Peyer's patch (tissue), 4 donors: ENCODE measurements at places on chromosomes 13 and 19.
A peak's percentile ranks its signal among the peaks of the same experiment; 100 is the strongest.

DNA sequence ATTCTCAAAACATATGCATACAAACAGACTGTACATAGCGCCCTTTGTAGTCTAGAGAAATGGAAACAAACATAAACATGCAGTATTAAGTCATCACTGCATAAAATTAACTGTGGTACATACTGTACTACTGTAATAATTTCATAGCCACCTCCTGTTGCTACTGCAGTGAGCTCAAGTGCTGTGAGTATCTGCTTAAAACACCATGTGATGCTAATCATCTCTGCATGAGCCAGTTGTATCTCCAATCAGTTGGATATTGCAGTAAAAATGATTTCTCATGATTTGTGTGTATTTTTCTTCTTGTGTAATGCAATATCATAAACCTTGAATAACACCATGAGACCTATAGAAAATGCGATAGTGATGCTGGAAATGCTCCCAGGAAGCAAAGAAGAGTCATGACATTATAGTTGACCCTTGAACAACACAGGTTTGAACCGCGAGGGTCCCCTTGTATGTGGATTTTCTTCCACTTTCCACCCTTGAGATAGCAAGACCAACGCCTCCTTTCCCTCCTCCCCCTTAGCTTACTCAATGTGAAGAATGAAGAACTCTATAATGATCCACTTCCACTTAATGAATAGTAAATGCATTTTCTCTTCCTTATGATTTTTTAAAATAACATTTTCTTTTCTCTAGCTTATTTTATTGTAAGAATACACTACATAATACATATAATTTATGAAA lies 4.1 kb downstream of the TNFSF13B start:
- H3K27ac ChIP-seq = peak overlapping the region; percentile 26
- DNase-seq = no peak

DNA sequence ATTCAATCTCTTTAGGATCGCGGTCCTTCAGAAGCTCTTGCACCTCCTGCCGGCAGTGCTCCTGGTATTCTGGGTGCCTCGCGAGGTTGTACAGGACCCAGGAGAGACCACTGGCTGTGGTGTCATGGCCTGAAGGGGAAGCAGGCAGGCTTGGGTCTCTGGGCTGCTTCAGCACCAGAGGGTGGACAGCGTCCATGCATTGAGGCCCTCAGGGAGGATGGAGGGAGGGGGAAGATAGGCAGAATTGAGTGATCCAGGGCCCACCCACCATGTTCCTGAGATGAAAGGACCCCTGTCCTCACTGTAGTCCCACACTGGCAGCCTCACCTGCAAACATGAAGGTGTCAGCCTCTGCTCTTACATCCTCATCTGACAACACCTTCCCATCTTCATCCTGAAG lies 17.9 kb upstream of the OR10H5 start:
- H3K27ac ChIP-seq = no peak overlapping the region
- no peak for DNase-seq
- H3K27me3 ChIP-seq = no peaks in the 10 kb centered on the region

- peak overlapping the region; percentile 52 for H3K4me3 ChIP-seq
- H3K36me3 ChIP-seq = no peaks in the 10 kb centered on the region
- peaks cover 18% of the 10 kb centered on the region for H3K27me3 ChIP-seq
These were observed 21.8 kb downstream of the OLFM2 start for GRCh38 chr19:9914315-9915207.

GRCh38 chr13:20819715-20820114 lies 46.0 kb upstream of the EEF1AKMT1 start:
- H3K4me3 ChIP-seq = no peak overlapping the region
- no peaks in the 10 kb centered on the region for H3K4me1 ChIP-seq
- H3K36me3 ChIP-seq = no peaks in the 10 kb centered on the region
- DNase-seq = no peak
- H3K27me3 ChIP-seq = no peaks in the 10 kb centered on the region

GRCh38 chr13:105118426-105118985 lies 1417.0 kb downstream of the EFNB2 start:
- no peaks in the 10 kb centered on the region for H3K4me1 ChIP-seq
- no peaks in the 10 kb centered on the region for H3K27me3 ChIP-seq
- no peaks in the 10 kb centered on the region for H3K36me3 ChIP-seq
- H3K27ac ChIP-seq = no peak overlapping the region
- no peak overlapping the region for H3K4me3 ChIP-seq

GRCh38 chr19:29640231-29640630 lies 25.0 kb upstream of the PLEKHF1 start:
- DNase-seq = no peak
- H3K36me3 ChIP-seq = no peaks in the 10 kb centered on the region
- H3K27ac ChIP-seq = no peak overlapping the region
- H3K4me1 ChIP-seq = no peaks in the 10 kb centered on the region
- H3K27me3 ChIP-seq = no peaks in the 10 kb centered on the region

- peak overlapping the region; percentile 67 for H3K27ac ChIP-seq
- no peaks in the 10 kb centered on the region for H3K27me3 ChIP-seq
- H3K4me3 ChIP-seq = no peak overlapping the region
- peaks cover 17% of the 10 kb centered on the region for H3K4me1 ChIP-seq
These were observed 45.8 kb upstream of the CEACAM21 start for GRCh38 chr19:41530184-41530534.

DNA sequence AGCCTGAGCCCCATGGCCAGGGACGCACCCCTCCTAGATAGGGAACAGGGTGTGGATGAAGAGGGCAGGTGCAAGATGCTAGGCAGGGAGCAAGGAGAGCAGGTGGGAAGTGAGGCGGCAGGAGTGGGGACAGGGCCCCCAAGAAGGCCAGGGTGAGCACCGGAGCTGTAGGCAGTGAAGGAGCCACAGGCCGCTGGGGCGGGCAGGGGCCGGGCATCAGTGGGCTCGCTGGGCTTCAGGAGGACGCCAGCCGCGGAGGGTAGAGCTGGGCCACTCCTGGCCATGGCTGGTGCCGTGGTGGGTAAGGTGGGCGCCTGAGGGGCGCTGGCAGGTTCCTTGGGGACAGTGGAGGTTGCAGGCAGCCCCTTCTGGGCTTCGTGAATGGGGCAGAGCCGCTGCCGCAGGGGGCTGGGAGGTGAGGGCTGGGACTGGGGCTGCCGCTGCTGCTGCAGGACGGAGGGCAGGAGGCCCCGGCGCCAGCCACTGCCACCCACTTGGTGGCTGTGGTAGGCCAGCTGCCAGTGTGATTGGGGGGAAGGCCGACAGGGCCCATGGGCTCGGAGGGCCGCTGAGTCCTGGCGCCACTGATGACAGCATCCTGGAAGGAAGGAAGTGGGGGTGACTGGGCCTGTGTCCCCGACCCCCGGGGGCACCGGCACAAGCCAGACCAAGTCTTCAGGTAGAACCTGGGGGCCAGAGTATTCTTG lies 2.1 kb downstream of the NKPD1 start:
- H3K27me3 ChIP-seq = no peaks in the 10 kb centered on the region
- H3K4me3 ChIP-seq = no peak overlapping the region
- DNase-seq = no peak
- H3K27ac ChIP-seq = no peak overlapping the region

GRCh38 chr19:18975869-18976268 lies 34.9 kb upstream of the HOMER3 start:
- H3K4me3 ChIP-seq = no peak overlapping the region
- no peaks in the 10 kb centered on the region for H3K36me3 ChIP-seq
- H3K27ac ChIP-seq = no peak overlapping the region
- no peaks in the 10 kb centered on the region for H3K27me3 ChIP-seq
- H3K4me1 ChIP-seq = no peaks in the 10 kb centered on the region
- no peak for DNase-seq

GRCh38 chr13:25654322-25654721 lies 282.5 kb downstream of the ATP8A2 start:
- H3K4me3 ChIP-seq = no peak overlapping the region
- no peak for DNase-seq
- H3K27me3 ChIP-seq = no peaks in the 10 kb centered on the region
- no peaks in the 10 kb centered on the region for H3K4me1 ChIP-seq

GRCh38 chr19:35220315-35220921 lies 8.1 kb downstream of the FAM187B start:
- no peak overlapping the region for H3K27ac ChIP-seq
- no peak for DNase-seq
- no peaks in the 10 kb centered on the region for H3K27me3 ChIP-seq
- no peaks in the 10 kb centered on the region for H3K36me3 ChIP-seq
- H3K4me1 ChIP-seq = no peaks in the 10 kb centered on the region
- no peak overlapping the region for H3K4me3 ChIP-seq

DNA sequence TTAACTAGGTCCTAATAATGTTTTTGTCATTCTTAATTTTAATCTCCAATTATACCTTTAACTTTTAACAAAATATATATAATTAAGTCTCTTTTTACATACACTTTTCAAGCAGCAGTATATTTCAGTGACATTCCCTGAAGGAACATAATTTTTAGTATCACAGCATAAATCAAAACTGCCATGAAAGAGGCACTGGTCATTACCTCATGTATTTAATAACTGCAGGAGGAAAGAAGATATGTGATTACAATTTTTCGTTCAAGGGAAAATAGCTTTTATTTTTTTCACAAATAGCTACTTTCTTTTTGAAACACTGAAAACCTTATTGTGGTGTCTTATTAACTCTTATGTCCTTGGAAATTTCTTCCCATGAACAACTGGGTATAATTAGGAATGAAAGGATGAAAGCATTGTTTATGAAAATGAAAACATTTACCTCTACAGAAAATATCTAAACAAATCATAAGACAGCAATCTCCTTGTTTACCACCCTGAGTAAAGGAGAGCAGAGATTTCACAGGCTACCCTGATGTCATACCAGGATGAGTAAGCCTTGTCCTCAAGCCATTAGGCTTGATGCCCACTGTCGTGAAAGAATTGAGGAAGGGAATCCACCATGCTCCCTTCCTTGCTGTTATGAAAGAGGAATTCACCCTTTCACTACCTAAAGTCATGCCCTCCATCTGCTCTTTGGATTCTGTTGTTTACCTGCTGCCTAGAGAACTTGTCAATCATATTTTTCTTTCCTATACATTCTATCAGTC lies 877.2 kb upstream of the PCDH20 start:
- H3K27ac ChIP-seq = no peak overlapping the region
- no peak for DNase-seq
- H3K4me1 ChIP-seq = no peaks in the 10 kb centered on the region
- no peaks in the 10 kb centered on the region for H3K36me3 ChIP-seq

- H3K36me3 ChIP-seq = no peaks in the 10 kb centered on the region
- H3K27me3 ChIP-seq = no peaks in the 10 kb centered on the region
- no peak overlapping the region for H3K4me3 ChIP-seq
- H3K4me1 ChIP-seq = no peaks in the 10 kb centered on the region
- no peak for DNase-seq
These were observed 381.4 kb downstream of the SLITRK6 start for GRCh38 chr13:85417807-85418206.

DNA sequence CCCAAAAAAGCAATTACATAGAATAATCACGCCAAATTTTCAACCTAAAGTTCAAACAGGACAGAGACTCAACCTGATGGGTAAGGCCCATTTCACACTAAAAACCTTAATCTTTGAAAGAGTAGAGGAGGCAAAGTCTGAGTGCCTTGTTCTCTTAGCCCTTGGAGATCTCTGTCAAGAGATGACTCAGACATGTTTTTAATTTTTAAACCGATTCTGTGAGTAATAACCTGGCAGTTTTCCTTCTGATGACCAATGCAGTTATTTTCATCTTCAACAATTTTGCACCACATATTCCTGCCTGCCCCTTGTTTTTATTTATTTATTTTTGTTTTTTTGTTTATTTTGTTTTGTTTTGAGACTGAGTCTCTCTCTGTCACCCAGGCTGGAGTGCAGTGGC lies 11.5 kb upstream of the TNFSF9 start:
- no peaks in the 10 kb centered on the region for H3K4me1 ChIP-seq
- H3K4me3 ChIP-seq = no peak overlapping the region
- no peak overlapping the region for H3K27ac ChIP-seq
- no peaks in the 10 kb centered on the region for H3K27me3 ChIP-seq
- no peak for DNase-seq
- H3K36me3 ChIP-seq = no peaks in the 10 kb centered on the region
